Astrocyte of the spinal cord (primary cell): ENCODE measurements at places on chromosomes 13 and 19.

DNA sequence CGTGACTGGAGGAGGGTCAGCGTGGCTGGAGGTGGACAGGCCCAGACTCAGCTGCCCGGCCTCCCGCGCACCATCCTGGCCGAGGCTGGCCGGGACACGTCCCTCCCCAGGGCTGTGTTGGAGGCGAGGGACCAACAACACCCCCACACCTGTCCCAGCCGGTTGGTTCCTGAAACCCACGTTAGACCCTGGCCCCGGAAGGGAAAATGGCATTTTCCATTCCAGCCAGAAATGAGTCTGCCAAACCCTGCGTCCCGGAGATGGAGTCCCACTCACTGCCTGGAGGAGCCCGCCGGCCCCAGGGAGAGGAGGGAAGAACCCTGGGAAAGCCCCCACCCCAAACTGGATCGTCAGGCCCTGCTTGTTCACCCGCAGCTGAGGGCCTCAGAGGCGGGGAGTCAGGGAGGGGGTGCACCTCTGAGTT is 4.8 kb upstream of the WDR18 start:
- no peak for DNase-seq

- DNase-seq, result no peak
Observed at GRCh38 chr19:294946-295686, 3.9 kb upstream of the PLPP2 start.

- peak; percentile 77 for DNase-seq
Observed at GRCh38 chr19:56637976-56638555, 4.9 kb upstream of the SMIM17 start.

GRCh38 chr13:110185696-110186095 is 121.3 kb downstream of the COL4A1 start:
- DNase-seq, result peak; percentile 61

GRCh38 chr19:16038196-16038695 is 38.0 kb upstream of the TPM4 start:
- DNase-seq, result no peak

GRCh38 chr19:51173681-51174080 is 31.6 kb downstream of the SIGLEC7 start:
- DNase-seq, result no peak

DNA sequence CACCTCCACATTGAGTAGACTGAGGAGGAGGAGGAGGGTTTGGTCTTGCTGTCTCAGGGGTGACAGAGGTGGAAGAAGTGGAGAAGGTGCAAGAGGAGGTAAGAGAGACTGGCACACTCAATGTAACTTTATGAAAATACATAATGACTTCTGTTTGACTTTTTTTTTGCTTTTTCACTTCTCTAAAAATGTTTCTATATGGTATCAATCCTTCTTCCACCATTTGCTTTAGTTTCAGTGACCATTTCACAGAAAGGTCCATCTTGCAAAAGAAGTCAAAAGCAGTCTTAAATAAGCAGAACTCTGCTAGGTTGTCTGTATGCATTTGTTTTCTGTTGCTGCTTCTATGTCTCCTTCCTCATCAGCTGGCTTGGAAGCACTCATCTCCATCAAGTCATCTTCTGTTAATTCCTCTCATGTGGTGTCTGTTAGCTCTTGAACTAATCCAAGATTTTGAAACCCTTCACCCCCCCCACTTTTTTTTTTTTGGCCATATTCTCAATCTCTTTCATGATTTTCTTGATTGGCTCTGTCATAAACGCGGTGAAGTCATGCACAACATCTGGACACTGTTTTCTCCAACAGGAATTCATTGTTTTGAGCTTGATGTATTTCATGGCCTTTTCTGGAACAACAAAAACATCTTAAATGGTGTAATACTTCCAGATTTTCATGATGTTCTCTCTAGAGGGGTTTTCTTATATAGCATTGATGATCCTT is 80.8 kb downstream of the KL start:
- no peak for DNase-seq

- no peak for DNase-seq
Observed at GRCh38 chr13:79937311-79937710, 403.6 kb downstream of the SPRY2 start.

DNA sequence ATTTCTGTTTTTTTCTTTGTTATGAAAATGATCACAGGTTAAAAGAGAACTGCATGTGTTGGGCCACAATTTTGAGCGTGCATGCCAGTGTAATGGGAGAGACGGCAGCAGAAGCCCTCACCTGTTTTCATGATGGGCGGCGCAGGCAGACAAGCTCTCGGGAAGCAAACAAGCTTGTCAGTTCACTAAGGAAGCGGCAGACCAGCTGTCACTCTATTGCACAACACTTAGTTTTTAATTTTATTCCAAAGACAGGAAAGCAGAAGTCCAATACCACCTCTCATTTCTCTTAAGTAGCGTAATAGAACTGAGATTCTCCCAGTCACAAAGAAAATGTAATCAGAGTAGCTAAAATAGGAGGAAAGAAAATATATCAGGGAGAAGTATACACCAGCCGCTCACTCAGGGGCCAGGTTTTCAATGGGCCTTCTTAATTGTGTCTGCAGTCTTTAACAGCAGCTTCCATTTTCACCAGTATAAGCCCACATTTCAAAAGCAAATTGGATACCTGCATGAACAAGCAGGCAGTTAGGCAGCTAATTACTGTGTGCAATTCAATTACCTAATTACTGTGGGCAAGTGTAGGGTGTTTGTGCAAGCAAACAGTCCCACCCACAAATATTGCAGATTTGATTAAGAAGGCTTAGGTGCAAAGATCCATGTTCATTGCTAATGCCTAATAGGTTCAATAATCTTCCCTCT is 711.4 kb downstream of the DIAPH3 start:
- DNase-seq, result no peak

DNA sequence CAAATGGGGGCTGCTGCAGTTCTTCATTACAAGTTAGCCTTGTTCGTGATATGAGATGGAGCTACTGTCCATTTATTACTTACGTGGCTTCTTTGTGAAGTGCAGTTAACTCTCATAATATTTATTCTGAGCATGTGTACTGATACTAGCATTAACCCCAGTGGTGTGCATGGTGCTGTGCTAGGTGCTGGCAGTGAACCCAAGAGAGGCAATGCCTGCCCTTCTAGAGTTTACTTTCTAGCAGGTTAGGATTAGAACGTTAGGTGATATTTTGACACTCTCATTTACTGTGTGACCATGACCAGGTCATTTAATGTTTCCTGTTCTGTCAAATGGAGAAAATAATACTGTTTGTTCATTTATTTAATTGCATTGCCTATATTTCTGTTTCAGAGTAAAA is 16.9 kb downstream of the PIBF1 start:
- no peak for DNase-seq

DNA sequence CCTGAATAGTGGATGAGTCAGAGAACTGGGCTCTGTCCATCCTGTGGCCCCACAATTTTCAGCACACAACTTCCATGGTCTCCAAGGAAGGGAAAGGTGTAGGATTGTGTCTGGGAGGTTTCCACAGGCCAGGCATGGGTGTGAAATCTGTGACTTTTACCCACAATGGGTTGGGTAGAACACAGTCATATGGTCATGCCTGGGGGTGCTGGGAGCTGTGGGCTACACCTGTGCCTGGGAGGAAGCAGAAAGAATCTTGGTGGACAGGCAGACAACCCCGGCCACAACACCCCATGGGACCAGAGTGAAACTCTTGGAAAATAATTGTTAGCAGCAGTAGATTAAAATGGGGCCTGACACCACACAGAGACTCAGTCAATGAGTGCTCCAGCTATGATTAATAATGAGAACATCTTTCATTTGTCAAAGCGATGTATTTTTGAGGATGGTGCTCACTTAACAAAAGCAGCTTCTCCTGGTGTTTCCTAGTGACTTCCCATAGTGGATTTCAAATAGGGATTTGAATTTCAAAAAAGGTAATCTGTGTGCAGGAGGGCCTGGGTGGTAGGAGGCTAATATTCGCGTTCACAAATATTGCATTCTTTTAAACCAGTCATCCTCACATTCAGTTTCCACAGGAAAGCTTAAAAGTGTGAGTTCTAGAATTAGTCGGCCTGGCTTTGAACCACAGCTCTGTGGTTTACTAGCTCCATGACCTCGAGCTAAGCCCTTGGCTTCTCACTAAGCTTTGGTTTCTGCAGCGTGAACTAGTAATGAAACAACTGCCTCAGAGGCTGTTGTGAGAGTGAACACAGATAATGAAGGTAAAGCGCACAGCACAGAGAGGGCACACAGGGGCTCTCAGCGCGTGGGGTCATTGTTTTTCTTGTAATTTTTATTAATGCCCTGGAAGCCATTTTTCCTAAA is 89.3 kb upstream of the UQCRFS1 start:
- no peak for DNase-seq

GRCh38 chr13:36329361-36329760 is 16.8 kb downstream of the SPART start:
- DNase-seq, result no peak

DNA sequence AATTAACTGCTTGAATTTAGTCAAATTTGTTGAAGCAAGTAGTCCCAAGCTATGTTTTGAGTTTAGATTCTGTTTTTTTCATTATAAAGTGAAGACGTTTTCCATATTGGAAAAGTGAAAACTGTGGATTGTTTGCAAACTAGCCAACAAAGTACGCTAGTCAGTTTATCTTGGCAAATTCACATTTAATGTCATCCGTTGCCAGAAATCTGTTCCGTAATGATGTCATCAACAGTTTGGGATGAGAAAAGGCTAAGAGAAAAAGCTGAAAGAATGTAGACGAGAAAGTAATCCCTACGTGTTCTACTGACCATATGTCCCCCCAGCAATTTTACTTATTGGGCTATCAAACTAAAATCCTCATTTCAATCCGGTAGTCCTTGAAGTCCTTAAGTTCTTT is 419.6 kb downstream of the GPC6 start:
- no peak for DNase-seq

- DNase-seq, result no peak
Observed at GRCh38 chr19:791567-792305, 5.5 kb upstream of the PTBP1 start.

DNA sequence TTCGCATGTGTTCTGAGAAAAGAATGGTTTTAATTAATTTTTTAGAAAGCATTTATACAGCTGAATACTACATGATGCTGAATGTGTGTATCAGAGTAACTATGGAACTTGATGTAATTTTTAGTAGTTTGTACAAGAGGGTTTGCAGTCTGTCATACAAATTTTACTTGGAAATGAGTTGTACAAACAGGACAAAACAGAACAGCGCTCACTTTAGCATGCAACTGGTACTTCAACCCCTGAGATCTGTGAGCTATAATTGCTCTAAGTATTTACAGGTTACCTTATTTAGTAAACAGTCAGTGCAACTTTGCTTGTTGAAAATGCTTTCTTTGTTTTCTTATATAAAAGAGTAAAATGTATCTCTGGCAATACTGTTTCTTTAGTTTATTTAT is 706 bp downstream of the TNFRSF19 start:
- DNase-seq, result peak; percentile 58

- peak; percentile 77 for DNase-seq
Observed at GRCh38 chr19:48970923-48971395, 5.8 kb downstream of the FTL start.

DNA sequence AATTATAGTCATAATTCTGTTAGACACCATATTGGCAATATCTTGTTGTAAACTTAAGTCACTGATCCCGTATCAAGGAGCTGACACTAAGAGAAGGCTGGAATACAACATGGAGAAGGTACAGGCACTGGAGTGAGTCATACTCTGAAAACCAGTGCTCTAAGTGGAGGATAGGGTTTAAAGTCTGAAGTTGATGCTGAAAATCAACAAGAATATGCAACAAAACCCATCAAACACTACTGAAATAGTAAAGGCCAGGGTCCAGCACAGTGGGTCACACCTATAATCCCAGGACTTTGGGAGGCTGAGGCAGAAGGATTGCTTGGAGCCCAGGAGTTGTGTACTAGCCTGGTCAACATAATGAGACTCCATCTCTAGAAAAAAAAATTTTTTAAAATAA is 73.2 kb upstream of the KLF5 start:
- DNase-seq, result no peak

DNA sequence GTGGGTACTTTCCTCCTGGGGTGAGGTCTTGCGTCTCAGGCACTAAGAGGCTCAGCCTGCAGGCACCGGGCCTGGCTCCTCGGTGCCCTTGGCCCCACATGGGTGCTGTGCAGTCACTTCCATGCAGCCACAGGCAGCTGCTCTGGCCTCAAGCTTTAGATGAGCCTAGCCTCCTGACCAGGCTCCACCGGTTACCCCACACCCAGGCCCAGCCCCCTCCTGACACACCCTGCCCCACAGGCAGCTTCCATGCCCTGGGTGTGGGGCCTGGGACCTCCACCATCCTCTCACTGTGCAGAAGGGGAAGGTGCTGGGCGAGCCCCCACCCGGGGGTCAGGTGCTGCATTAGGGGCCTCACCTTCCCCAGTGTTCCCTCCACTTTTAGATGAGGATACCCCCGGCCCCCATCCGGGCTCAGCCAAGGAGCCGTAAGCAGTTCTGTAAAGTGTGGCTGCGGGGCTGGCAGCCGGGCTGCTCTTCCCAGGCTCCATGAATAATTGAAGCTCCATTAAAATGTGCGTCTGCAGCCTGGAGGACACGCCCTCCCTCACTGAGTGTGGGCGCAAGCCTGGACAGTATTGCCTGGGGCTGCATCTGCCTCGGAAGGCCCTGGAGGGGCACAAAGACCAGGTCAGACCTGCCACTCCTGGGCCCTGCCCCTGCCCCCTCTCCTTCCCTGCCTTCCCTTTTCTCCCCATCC is 72.5 kb upstream of the KCTD15 start:
- no peak for DNase-seq

GRCh38 chr13:41004875-41005693 is 14.0 kb downstream of the ELF1 start:
- DNase-seq, result no peak

GRCh38 chr19:29060813-29061364 is 152.1 kb downstream of the UQCRFS1 start:
- DNase-seq, result no peak

GRCh38 chr19:38224014-38224862 is at the start of gene DPF1:
TSS of gene DPF1 (minus strand) at chr19:38224222. CDS start at chr19:38224142, 80 bp downstream.
- peak; percentile 62 for DNase-seq

DNA sequence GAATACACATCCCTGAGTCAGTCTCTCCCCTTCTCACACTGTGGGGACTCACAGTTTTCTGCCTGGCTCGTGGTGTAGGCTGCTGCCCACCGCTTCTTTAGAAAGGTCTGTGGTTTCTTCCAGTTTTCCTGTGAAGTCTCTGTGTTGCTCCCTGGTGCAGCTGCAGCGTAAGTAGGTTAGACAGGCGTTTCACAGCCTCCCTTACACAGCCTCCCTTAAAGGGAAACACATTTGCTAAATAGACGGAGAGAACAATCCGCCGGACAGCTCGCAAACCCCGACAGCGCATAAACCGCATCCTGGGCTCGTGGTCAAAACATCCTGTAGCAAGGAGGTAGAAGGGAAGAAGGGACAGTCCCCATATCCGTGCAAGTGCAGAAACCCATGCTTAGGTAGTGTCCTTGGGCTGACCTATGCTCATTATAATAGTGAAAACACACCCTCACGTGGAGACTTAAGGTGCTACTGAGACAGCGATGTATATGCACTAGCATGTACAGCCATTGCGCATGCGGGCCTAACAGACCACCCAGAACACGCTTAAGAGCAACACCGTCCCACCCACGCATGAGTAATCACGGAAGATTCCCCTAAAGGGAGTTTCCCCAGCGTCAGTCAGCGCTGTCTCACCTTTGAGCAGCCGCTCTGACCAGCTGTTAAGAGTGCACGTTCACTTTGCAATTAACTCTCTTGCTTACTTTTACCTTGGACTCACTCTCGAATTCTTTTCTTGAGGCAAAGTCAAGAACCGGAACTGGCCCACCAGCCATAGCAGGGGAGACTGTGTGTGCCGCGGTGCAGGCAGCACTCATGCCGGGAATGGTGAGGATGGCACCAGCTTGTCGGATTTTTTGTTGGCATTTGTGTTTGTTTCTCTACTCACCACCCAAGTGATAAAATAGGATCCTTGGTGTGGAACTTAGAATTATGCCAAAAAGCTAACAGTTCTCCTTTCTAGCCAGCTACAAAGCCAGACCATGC is 16.6 kb downstream of the SIGLEC8 start:
- no peak for DNase-seq
